ENCODE measurements at places on chromosomes 12 and 14.

- DNase-seq: no peak
These were observed 187.9 kb upstream of the GRIN2B start for GRCh38 chr12:14169281-14169680.

DNA sequence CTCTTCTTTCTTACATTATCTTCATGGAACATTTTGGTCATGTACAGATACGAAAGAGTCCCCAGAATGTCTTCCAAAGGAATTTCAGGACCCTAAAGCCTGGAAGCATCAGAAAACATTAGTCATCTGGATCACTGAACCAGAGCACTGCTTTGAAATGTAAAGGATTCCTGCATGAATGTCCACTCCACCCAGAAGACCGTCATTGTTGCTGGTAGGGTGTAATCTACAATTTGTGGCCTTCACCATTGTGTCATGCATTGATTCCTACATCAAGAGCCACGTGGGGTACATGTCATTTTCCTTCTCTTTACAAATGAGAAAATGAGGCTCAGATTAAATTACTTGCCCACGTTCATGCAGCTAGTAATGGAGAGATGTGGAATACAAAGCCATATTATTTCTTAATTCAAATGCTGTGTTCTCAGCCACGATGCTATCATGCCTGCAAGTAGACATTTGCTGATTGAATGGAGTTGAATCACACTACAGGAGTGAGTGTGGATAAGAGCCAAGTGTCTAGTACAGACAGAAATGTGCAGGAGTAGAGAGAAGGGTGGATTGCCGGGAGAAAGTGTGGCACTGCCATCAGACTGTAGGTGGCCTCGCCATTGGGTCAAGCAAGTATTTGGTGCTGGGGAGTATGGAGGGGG lies 231.2 kb downstream of the C12orf75 start:
- no peak for DNase-seq

DNA sequence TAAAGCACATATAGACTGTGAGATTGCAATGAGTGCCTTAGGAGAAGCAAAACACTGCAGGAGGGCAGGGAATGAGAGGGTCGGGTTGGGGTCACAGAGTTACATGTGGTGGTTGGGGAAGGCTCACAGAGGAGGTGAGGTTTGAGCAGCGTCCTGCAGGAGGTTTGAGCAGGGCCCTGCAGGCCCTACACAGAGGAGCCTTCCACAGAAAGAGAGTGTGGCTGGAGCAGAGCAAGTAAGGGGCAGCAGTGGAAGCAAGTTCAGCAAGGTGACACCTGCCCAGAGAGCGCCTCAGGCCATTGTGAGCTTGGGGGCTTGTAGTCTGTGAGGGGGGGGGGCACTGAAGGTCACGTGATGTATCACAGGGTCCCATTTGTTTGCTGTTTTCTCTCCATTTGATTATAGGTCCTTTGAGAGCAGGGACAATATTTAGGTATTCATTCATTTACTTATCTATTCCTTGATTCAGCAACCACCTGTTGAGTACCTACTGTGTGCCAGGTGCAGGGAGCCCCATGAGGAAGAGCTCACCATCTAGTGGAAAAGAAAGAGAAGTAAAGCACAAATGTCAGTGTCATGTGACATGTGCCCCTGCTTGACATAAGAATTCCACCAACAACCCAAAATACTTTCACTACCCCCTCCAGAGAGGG lies 56.6 kb downstream of the GALNT16 start:
- DNase-seq: no peak

GRCh38 chr12:57553343-57554202 lies 3.7 kb downstream of the KIF5A start:
- no peak for DNase-seq

DNA sequence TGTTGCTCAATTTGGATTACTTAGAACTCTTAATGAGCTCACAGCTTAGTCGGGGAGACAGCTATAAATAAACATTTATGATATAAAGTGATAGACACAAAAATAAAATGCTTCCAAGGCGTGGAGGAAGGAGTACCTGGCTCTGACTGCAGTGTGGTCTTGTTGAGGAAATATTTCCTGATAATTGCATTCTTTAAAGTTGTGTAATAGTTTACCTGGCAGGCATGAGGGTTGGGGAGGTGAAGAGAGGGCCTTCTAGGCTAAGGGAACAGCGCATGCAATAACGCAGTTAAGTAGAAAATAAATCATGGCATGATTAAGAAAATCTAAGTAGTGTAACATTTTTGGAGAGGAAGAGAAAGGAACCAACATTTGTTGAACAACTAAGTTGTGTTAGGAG lies 260.5 kb upstream of the ATP2B1 start:
- DNase-seq: no peak

DNA sequence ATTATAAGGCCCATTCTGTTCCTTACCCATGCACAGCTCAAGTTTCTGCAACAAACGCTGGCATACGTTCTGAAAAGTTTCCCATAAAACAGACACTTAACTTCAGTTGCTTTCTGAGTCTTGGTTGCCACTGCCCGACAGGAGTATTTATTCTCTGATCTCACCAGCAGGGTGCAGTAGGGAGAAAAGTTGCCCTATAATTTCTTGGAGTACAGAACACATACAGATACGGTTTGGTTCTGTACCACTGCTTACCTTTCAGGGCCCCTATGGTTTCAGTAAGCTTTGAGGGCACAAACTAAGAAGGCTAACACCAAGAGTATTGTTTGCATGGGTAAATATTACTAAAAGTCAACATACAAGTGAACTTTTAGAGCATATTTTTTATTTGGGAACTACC lies 77.9 kb downstream of the SPATA7 start:
- DNase-seq: no peak

GRCh38 chr12:45112306-45112705 lies 61.4 kb upstream of the DBX2 start:
- DNase-seq: no peak

GRCh38 chr14:66916421-66916820 lies 272.8 kb upstream of the GARIN2 start:
- no peak for DNase-seq

DNA sequence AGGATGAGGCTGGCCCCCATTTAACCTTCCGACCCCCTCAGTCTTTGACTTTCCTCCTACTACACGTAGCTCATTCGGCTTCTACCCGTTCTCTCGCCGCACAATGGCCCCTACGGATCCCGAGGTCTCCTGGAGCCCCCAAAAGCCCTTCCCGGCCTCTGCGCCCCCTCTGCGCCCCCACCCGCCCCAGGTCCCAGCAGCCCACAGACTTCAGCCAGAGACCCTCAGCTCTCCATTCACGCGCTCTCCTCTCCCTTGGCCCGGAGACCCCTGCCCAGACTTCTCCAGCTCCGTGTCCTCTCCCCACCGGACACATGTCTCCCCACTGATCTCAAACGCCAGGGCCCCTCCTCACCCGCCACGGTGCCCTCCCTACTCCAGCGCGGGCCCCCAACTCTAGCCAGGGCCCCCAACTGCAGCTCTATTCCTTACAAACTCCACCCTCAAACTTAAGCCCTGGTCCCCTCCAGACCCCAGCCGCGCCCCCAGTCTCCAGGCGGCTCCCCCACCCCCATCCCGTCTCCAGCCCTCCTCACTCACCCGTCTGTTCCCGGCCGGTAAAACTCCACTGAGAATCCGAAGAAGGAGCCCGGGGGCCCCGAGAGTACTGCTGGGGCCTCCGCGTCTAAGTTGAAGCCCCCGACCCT lies 502 bp downstream of the ITGA5 start:
- DNase-seq: no peak

- DNase-seq: no peak
These were observed 118.7 kb downstream of the BRMS1L start for GRCh38 chr14:35944847-35945246.

GRCh38 chr12:120474616-120474960 lies 5.0 kb upstream of the SRSF9 start:
- no peak for DNase-seq

GRCh38 chr14:93262446-93262845 lies 55.4 kb downstream of the UBR7 start:
- DNase-seq: no peak

DNA sequence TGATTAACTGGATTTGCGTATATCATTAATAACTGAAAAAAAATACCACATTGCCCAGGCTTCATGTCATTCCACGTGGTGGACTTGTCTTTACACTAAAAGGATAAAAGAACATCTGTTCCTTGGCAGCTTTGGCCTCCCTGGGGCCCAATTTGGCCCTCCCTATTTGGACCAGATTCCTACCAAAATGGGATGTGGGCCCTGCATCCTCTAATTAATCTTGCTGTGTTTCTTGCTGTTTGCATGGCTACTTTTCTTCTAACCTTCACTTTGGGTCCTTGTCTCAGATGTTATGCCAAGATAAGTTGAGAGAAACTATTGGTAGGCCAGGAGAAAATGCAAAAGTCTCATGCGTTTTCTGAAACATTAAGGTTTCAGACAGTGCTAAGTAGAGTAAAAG lies 57.5 kb downstream of the PTHLH start:
- DNase-seq: no peak

GRCh38 chr12:99505805-99506204 lies 141.7 kb upstream of the GARIN6 start:
- DNase-seq: no peak

- no peak for DNase-seq
These were observed 96.6 kb downstream of the SUDS3 start for GRCh38 chr12:118472940-118473339.

DNA sequence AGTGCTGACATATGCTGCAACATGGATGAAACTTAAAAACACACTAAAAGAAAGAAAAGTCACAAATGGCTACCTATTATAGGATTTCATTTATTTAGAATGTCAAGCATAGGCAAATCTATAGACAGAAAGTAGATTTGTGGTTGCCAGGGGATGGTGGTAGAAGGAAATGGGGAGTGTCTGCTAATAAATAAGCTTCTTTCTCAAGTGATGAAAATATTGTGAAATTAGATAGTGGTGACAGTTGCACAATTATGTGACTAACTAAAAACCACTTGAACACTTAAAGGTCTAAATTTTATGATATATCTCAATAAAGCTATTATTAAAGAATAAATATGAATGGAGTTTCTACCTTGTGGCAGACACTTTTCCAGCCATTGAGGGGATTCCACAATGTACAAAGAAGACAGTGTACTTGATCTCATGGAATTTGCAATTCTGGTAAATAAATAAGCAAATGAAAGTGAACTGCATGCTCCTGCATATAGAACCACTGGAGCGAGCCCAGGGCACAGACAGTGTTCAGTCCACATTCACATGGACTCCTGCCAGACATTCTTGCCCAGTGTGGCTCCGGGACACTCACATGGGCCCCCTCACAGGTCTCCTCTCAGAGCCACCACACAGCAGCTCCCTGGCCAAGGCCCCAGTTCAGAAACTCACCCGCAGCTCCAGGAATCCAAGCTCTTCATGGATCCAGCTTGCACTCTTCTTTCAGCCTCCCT lies 107.1 kb upstream of the ARID2 start:
- no peak for DNase-seq

GRCh38 chr12:87670448-87670847 lies 358.8 kb downstream of the C12orf50 start:
- DNase-seq: no peak

DNA sequence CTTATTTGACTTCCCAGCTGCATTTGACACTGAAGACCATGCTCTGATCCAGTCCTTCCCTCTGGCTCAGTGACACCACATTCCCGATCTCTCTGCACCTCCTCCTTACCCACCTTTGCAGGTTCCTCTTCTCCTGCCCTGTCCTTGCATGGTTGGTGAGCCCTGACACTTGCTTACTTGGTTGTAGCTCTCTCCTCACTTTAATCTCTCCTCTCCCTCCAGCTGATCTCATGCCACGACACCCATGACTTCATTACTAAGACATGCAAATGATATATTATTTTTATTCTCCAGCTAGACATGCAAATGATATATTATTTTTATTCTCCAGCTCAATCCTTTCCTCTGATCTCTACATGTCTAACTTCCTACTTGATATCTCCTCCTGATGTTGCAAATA lies at the start of gene SERPINA9:
Gene SERPINA9 (minus strand): TSS at position 175 of the 400 bp plus-strand sequence. CDS start 6,357 bp downstream, outside the sequence.
- no peak for DNase-seq

- no peak for DNase-seq
These were observed 17.2 kb upstream of the CCER1 start for GRCh38 chr12:90972226-90972625.

GRCh38 chr12:32918890-32919801 lies 22.6 kb upstream of the PKP2 start:
- no peak for DNase-seq

DNA sequence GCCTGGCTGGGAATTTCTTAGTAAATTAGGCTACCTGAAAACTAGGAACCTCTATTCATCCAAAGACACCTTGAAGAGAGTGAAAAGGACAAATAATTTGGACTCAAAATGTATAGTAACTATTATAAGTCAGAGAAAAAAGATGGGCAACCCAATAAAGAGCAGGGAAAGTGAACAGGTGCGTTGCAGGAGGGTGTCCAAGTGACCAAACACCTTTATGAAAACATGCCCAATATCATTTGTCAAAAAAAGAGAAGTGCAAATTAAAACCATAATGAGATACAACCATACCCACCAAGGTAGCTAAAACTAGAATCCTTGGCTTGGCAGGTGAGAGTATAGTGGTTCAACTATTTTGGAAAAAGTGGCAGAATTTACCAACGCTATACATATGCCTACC lies 24.9 kb upstream of the PLD4 start:
- DNase-seq: no peak

DNA sequence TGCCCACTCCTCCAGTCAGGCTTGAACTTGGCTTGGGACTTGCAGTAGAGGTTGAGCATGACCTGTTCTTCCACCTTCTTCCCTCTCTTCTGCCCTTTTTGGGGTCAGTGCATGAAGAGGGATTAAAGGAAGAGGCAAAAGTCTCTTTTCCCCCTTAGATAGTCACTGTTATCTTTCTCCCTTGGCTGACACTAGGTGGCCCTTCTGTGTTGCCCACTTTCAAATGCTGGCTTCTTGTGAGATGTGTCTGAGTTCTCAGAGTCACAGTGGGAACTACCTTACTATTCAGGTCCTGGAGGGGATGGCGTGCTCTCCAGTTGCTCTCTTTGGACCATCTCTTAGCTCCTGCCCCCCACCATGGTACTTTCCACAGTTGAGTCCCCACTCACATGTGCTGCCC lies 73.6 kb downstream of the GPR65 start:
- DNase-seq: no peak

DNA sequence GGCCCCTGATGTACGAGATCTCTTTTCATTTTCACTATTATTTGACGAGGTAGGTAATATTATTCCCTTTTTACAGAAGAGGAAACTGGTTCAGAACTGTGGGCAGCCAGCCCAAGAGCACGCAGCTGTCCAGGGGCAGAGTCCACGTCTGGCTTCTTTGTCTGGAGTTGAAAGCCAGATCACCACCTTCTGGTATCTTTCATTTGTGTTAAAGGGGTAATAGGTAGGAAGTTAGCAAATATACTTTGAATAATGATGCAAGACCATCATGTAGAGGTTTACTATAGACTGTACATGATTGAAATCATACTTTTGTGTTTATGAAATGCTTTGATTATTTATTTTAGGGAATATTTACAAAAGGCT lies 144.1 kb upstream of the AMIGO2 start:
- no peak for DNase-seq

DNA sequence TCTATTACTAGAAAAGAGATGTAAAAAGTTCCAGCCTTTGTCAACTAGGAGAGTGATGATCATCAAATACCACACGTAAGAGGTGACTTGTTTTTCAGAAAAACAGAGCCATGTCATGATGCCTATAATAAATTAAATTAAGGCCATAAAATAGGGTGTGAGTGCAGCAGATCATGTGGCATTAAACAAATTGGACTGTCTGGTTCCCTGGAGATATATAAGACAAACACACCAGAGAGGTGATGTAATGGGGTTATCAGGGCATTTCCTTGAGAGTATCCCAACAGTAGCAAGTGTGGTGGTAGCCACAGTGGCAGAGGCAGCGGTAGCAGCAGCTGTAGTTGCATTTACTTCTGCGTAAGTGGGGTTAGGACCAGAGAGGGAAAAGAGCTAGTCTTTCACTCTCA lies 14.6 kb upstream of the GALNT6 start:
- no peak for DNase-seq
